ENCODE measurements at places on chromosomes 12 and 14. TPM values are rescaled to one million over a fixed set of nuclear protein-coding genes. Genes with fewer than 3 reads are reported as not detected.
A peak's percentile ranks its signal among the peaks of the same experiment; 100 is the strongest.

- H3K36me3 ChIP-seq = no peaks in the 10 kb centered on the region
- H3K4me1 ChIP-seq = peaks cover 24% of the 10 kb centered on the region
- H3K4me3 ChIP-seq = no peak overlapping the region
- H3K27me3 ChIP-seq = no peaks in the 10 kb centered on the region
These were observed 107.2 kb downstream of the DUSP6 start for GRCh38 chr12:89245090-89245489.

DNA sequence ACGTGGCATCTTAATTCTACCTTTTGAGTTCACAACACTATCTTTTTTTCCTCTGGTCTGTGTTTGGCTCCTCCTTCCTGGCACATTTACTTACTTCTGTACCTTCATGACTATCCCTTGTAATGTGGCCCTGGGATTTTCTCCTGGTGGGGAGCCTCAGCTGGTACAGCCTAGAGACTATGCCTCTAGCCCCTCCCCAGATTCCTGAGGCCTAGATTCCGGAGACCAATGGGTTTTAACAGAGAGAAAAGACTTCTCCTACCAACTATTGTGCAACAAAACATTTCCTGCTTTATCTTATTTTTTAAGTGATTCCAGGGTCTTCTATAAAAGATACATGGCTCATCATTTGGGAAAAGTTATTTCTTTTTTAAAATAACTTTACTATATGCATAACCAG lies 216.2 kb upstream of the KRR1 start:
- H3K36me3 ChIP-seq = peaks cover 6% of the 10 kb centered on the region
- no peak overlapping the region for H3K27ac ChIP-seq
- DNase-seq = no peak
- H3K27me3 ChIP-seq = no peaks in the 10 kb centered on the region

DNA sequence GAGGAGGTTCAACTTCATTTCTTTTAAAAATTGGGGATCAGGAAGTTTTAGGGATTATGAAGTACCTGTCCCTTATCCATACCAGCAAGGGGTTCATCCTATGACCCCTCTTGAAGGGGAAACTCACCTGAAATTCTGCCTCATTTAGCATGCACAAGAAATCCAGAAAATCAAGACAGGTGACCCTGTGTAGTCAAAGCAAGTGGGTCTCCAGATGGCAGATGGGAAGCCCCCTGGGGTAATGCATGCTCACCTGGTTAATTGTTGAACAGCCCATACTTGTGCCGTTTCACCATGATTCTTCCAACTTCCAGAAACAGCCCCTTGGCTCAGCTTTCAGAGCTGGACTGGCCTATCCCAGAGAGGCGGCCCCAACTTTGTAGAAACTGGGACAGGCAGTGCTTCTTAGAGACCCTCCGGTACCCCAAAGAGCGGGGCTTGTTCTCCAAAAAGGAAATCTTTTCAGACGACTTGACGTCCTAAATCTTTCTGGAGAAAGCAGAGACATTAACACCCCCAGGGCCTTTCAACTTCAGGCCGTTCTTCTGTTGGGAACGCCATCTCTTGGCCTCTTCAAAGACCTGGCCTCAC lies 66.3 kb upstream of the ESRRB start:
- peaks cover 42% of the 10 kb centered on the region for H3K4me1 ChIP-seq
- peaks cover 67% of the 10 kb centered on the region for H3K27me3 ChIP-seq
- no peaks in the 10 kb centered on the region for H3K36me3 ChIP-seq
- peak; percentile 29 for DNase-seq

DNA sequence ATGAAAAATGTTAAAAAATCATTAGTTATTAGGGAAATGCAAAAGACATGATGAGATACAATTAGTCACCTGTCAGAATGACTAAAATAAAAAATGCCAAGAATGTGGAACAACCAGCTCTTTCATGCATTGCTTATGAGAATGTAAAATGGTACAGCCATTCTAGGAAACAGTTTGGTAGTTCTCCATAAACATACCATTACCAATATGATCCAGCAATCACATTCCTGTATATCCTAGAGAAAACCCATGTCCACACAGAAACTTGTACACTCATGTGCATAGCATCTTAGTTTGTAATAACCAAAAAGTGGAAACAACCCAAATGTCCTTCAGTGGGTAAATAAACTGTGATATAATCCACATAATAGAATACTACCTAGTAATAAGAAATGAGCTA lies 245.7 kb downstream of the FUT8 start:
- no peak overlapping the region for H3K4me3 ChIP-seq
- H3K36me3 ChIP-seq = no peaks in the 10 kb centered on the region
- no peak for DNase-seq
- H3K4me1 ChIP-seq = no peaks in the 10 kb centered on the region
- no peak overlapping the region for H3K27ac ChIP-seq

GRCh38 chr14:91310606-91311283 lies 66.2 kb upstream of the GPR68 start:
- H3K4me1 ChIP-seq = no peaks in the 10 kb centered on the region
- H3K36me3 ChIP-seq = peaks cover 15% of the 10 kb centered on the region
- no peak overlapping the region for H3K4me3 ChIP-seq
- no peak overlapping the region for H3K27ac ChIP-seq

DNA sequence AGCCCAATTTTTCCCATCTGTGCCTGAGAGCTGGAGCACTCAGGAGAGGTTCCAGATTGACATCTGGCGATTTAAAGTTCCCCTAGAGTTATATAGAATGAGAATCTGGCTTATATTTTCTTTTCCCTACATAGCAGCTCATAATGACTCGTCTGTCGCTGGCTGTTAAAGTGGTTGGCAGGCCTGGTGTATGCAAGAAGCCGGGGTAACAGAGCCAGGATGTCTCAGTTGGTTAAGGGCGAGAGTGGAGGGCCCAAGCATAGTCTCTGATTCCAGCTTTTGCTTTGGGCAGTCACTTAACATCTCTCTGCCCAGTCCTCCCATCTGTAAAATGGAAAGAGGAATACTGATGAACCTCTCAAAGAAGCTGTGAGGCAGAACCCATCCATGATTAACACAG lies 751.6 kb downstream of the NOVA1 start:
- no peak for DNase-seq
- no peak overlapping the region for H3K27ac ChIP-seq
- no peak overlapping the region for H3K4me3 ChIP-seq
- no peaks in the 10 kb centered on the region for H3K27me3 ChIP-seq
- no peaks in the 10 kb centered on the region for H3K36me3 ChIP-seq

DNA sequence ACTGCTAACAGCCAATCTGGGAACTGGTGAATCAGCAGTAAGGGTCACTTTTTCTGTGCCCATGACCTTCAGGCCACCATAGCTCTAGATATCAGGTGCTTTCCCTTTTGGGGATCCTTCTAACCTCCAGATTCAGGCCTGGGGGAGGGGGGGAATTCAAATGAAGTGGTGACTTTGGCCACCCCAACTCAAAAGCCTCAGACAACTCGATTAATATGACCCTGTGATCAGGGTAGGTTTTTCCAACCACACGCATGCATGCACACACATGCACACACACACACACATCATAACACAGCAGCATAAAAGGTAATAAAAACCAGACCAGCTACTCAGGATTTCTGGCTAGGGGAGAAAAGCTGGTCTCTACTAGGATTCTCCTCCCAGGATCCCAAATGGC lies 5.3 kb downstream of the TBX3 start:
- peak overlapping the region; percentile 98 for H3K27ac ChIP-seq
- peaks cover 52% of the 10 kb centered on the region for H3K27me3 ChIP-seq
- peaks cover 68% of the 10 kb centered on the region for H3K36me3 ChIP-seq
- H3K4me1 ChIP-seq = peaks cover 37% of the 10 kb centered on the region

- peak overlapping the region; percentile 99 for H3K4me3 ChIP-seq
- no peaks in the 10 kb centered on the region for H3K27me3 ChIP-seq
- peaks cover 38% of the 10 kb centered on the region for H3K4me1 ChIP-seq
- H3K27ac ChIP-seq = peak overlapping the region; percentile 95
- DNase-seq = no peak
- H3K36me3 ChIP-seq = peaks cover 15% of the 10 kb centered on the region
These were observed 2.2 kb downstream of the NUDT4 start for GRCh38 chr12:93379981-93380361.

The CSRP2 gene
- total RNA-seq = 43.2 TPM

DNA sequence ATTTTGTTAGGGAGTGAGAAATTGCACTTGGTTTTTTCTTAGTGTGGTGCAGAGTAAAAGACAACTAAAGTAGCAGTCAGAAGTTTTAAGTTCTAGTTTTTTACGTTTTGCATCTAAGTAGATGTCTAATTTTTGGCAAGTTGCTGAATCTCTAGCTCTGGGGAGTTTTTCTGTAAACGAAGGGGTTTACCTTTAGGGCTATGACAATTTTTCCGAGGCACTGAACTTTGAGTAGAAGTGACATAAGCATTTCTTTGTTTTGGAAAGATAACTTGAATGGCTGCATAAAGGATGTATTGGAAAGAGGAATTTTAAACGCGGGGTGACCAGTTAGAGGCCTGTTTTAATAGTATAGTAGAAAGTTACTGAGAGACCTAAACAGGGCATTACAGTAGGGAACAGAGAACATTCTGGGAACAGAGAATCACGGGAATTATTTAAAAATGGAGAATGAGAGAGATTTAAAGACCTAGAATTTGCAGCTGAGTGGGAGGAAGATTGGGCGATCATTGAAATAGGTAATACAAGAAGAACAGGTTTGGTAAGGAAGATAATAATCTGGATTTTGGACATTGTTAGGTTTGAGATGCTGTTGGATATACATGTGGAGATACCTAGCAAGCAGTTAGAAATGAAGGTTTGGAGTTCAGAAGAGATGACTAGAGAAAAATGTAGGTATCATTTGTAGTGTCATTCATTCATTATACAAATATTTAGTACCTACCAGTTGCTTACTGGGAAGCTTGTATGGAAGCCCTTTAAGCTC lies 1.2 kb downstream of the ZNF410 start:
- no peaks in the 10 kb centered on the region for H3K27me3 ChIP-seq
- peaks cover 7% of the 10 kb centered on the region for H3K36me3 ChIP-seq
- DNase-seq = no peak
- H3K4me1 ChIP-seq = peaks cover 38% of the 10 kb centered on the region
- peak overlapping the region; percentile 94 for H3K4me3 ChIP-seq

DNA sequence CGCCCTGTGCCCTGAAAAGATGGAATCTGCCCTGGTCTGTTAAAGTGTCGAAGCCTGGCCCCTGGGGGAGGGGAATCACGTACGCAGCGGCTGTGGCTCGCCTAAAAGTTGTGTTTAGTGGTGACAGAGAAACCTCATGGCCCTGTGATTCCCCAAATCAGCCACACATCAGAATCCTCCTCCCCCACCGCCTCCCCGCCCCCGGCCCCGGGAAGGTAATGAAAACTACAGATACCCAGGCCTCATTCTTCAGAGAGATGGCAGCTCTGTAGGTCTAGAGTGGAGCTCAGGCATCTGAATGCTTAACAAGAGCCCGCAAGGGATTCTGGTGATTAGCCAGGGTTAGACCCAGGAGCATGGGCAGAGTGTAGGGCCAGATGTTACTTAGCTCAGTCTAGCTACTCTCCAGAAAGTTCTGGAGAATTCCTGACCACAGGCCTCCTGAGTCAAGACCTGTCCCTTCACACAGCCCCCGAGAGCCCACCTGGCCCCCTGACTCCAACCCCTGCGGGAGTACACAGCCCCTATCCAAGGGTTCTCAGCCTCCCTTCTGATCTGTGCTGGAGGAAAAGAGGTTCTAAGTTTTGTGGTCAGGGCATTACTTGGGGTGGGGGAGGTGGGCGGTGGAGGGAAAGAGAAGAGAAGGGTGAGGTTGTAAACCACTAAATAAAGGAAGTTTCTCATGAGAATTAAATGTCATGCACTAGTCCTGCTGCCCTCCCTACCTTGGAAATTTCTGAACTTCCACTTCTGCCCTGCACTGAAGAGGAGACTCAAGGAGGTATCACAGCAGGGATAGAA lies 114.8 kb downstream of the PLXNC1 start:
- peaks cover 48% of the 10 kb centered on the region for H3K4me1 ChIP-seq
- no peak for DNase-seq
- no peaks in the 10 kb centered on the region for H3K36me3 ChIP-seq
- H3K27ac ChIP-seq = no peak overlapping the region

The PIK3C2G gene
- total RNA-seq = 8.4 TPM

DNA sequence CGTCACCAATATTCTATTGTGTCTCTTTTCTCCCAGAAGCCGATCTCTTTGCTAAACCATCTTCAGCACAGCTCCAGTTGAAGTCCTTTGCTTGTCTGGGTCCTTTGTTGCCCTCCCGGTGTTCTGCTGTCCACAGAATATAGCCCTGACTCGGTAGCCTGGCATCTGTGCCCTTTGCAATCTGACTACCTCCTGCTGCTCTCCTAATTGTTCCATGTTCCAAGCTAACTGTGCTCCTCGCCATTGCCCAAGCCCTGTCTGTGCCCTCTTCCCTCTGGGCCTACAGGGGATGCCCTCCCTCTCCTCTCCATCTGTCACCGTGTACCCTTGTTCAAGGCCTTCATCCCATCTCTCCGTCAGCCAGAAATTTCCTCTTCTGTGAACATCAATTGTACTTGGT lies 306.3 kb downstream of the APAF1 start:
- H3K27me3 ChIP-seq = peaks cover 3% of the 10 kb centered on the region
- DNase-seq = no peak
- no peak overlapping the region for H3K4me3 ChIP-seq
- no peaks in the 10 kb centered on the region for H3K36me3 ChIP-seq

The GPRC5D gene
- total RNA-seq = not detected

DNA sequence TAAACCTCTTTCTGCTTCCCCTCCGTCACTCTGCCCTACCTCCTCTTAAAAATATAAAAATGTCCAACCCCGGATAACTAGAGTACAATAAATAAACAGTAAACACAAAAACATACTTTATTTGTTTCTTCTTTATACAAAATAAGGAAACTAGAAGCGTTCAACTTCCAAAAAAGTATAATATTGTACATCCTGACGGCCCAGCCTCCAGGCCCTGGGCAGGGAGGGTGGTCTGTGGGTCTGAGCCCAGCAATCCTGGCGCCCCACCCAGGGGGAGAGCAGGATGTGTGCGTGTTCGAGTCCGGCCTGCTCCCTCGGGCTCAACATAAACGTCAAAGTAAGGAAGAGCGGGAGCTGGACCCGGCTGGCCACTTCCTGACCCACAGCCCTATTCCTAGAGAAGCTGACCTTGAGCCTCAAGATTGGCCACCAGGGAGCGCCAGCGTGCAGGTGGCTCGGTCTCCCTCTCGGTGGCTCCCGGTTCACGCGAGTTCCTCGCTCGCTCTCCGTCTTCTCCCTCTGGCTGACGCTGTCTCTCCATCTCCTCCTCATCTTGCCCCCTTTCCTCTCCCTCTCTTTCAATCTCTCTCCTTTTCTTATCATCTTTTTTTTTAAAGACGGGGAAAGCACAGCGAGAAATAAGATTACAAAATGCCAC lies 9.4 kb downstream of the LHX5 start:
- no peak for DNase-seq
- H3K27me3 ChIP-seq = peaks cover 92% of the 10 kb centered on the region
- H3K4me3 ChIP-seq = peak overlapping the region; percentile 86
- peaks cover 3% of the 10 kb centered on the region for H3K36me3 ChIP-seq

The AQP2 gene
- total RNA-seq = not detected

The TAS2R43 gene
- total RNA-seq = 1.0 TPM

GRCh38 chr12:66623455-66623854 lies 55.4 kb downstream of the GRIP1 start:
- H3K27ac ChIP-seq = no peak overlapping the region
- DNase-seq = no peak
- H3K4me1 ChIP-seq = peaks cover 6% of the 10 kb centered on the region
- H3K4me3 ChIP-seq = no peak overlapping the region

Data from type B pancreatic cell (in vitro differentiated cells).